CD4-positive, alpha-beta T cell treated with Interleukin-10 for 1 hour (primary cell): ENCODE measurements at places on chromosomes 2 and 18.
A peak's percentile ranks its signal among the peaks of the same experiment; 100 is the strongest.

DNA sequence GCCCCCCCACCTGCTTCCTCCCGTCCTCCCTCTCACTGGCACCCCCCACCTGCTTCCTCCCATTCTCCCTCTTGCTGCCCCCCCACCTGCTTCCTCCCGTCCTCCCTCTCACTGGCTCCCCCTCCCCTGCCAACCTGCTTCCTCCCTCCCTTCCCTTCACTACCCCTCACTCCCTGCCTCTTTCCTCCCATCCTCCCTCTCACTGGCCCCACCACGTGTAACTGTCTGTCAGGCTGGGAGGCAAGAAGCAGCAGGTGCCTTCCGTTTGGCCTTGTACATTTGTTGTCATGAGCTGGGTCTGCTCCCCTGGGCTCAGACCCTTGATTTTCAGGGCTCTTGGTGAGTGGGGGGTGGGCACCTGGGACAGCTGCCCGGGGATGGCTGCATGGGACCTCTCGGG is 19.1 kb downstream of the RTP5 start:
- DNase-seq: no peak

- DNase-seq: no peak
Observed at GRCh38 chr18:31497836-31498573, at the start of gene DSG2. Gene DSG2, plus strand, starts transcription at chr18:31498177. Its CDS starts 75 bp downstream, at chr18:31498252.

DNA sequence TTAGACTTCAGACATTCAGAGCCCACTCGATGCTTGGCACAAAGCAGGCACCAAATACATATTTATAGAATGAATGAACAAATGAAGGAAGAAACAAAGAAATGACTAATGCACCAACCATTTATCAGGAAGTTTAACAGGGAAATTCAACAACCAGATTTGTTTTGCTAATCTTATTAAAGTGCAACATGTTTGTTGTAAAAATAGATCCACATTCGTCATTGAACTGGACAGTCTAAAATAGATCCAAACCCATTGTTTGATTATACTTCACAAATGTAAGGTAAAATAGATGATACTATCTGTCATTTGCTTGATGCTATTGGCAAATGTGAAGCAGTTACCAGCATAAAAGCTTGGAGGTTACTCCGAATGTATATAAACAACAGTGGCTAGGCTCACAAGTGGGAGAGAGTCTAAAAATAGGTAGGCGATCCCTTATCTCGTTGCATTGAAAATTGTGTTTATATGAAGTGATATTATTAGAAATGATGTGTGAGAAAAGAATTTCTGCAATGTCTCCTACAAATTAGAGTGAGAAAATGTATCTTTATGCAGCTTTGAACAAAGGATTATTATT is 246.2 kb downstream of the NEDD4L start:
- no peak for DNase-seq

GRCh38 chr2:190627448-190628412 is 21.2 kb upstream of the NAB1 start:
- DNase-seq: no peak

- DNase-seq: no peak
Observed at GRCh38 chr2:11505652-11506610, 27.9 kb upstream of the GREB1 start.

DNA sequence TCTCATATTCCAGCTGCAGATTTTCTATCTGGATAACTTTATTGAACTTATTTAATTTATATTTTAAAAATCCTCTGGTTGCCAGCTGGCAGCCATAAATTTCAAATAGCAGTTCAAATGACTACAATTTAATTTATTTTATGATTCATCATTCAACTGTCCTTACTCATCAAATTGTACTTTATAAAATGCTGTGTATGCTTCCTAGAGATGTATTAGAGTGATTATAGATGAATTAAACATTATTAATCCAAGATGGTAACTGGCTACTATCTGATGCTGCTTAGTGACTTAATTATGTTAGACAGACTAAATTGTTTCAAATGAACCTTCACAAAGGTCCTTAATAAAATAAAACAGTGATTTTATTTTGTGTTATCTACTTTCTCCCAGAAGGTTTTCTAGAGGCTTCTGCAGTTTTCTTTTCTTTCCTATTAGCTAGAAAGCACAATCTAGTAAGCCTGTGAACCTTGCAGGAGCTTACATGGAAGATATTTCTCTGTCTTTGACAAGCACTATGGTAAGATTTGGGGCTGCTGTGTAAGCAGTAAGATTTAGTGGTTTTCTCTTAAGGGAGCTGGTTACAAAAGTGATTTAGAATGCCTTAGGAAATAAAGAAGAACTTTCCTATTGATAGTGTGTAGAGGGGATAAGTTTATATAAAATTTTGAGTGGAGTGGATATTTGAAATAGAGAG is 322.3 kb downstream of the FSIP2 start:
- no peak for DNase-seq

DNA sequence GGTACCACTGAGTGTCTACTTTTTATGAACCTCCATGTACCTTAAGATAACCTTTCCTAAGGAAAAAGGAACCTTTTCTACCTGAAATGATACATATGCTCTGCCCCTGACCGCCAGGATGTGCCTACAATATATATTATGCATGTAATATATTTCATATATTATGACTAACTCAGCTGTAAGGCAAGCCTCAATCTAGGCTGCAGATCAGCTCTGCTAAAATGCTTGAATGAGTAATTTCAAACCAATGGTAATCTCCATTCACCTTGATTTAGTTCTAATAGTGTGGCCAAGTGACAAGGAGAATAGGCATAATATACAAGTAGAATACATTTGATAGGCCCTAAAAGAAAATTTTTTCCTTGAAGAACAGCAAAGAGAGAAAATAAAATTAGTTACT is 101.8 kb downstream of the DPP4 start:
- no peak for DNase-seq

DNA sequence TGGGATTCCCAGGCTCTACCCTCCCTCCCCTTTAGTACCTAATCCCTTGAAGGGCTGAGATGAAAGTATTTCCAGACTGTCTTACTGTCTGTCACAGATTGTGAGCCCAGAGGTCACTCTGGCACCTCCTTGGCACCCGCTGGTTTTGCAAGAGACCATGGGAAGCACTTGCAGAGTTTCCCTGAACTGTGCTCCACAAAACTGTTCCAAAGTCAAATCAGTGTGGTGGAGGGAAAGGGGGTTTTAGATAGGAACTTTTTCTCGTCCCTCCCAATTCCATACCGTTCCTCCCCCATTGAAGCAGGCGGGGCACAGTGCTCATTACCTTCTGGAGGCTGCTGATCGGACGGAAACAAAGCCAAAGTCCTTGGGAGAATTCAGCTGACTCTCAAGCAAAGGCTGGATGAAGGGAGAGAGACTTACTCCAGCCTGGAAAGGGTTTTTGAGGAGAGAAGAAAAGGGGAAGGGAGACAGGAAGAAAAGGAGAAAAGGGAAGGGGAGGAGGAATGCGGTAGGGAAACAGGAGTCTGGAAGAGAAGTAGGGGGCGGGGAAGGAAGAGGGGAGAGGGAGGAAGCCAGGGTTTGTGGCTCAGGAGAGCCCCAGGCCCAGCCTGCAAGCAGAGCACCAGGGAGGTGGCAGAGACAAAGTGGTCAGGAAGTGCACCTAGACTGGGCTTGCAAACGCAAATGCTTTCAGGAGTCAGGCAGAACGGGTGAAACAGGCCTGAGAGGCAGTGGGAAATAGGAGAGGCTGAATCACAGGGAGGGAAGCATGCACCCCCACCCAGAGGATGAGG is 88.4 kb upstream of the SP3 start:
- DNase-seq: no peak

DNA sequence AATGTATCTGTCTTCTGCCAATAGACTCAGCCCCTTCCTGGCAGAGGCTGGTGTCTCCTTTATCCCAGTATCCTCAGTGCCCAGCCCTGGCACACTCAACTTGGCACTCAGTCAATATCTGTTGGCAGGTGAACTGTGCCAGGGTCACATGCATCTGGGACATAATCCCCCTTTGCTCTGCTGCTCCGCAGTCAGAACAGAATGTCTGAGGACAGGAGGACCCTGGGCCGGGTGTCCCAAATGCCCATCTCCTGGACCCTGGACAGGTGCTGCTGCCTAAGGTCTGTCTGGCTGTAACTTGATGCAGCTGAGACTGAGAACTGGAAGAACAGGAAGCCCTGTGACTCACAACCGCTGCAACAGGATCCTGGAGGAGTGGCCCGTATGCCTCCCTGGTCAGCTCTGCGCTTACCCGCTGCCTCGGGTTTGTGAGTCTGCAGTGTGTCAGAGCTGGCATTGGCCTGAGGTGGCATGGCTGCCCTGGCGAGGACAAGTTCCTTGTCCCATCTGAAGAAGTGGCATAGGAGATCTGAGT is 11.4 kb downstream of the HK2 start:
- peak; percentile 33 for DNase-seq

DNA sequence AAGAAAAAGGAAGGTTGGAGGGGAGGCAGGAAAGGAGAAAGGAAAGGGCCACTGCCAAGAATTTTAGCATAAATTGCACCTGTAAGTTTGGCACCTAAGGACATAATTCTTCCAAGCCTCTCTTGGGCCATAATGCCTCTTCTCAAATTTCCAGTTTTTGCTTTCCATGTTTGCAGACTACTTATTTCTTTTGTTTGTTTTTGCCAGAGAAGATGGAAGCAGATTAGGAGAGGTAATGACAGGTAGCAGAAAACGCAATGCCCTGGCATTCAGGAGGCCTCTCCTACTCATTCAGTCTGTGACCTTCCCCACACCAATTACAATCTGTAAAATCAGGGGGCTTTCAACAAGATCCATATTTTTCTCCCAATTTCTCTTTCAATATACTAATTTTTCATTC is 56.8 kb downstream of the MRPL33 start:
- no peak for DNase-seq

DNA sequence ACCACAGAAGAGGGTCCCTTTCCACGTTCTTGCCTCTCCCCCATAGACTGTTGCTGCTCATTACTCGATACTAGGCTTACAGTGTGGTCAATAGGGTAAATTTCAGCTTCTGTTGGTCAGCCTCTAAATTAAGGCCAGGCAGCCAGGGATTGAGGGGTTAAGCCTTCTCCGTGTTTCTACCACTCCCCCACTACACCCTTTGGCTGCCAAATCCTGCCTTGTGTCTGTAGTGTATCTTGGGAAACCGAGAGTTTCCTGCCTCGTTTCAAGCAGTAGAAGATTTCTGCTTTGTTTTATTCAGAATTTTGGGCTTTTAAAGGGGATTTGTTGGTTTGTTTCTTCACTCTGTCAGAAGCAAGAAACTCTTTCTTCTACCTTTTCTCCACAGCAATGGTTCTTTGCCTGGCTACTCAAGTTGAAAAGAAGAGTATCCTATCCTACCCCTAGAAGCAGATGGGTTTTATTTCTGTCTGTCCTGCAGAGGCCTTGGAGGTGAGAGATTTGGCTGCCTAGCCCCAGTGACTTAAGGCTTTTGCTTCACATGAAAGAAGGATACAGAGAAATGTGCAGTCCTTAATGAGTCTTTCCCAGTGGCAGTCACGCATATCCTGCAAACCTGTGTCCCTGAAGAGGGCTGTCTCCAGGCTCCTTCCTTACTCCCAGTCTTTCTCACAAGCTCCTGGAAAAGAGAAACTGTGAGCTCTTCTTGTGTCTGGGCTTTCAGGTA is 261.5 kb upstream of the TANK start:
- no peak for DNase-seq

- DNase-seq: no peak
Observed at GRCh38 chr2:48779019-48779716, 23.6 kb upstream of the LHCGR start.

- DNase-seq: no peak
Observed at GRCh38 chr2:65159906-65160305, 30.0 kb upstream of the RAB1A start.

GRCh38 chr18:23688528-23688927 is 725 bp upstream of the LAMA3 start:
- DNase-seq: no peak

DNA sequence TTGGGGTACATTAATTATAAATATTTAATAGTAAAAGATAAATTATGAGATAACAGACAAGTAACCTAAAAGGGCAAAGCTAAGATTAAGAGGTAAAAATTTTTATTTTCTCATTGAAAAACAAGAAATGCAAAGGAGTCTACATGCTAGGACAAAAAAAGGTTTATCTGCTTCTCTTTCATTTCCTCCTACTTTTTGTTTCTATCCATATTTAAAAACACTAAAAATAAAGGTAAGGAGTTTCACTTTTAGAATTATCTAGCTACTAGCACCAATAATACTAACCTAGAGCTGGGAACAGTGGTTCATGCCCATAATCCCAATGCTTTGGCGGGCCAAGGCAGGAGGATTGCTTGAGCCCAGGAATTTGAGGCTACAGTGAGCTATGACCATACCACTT is 1551.7 kb upstream of the SLC39A10 start:
- no peak for DNase-seq

GRCh38 chr2:144989579-144990270 is 469.8 kb upstream of the ZEB2 start:
- DNase-seq: no peak

DNA sequence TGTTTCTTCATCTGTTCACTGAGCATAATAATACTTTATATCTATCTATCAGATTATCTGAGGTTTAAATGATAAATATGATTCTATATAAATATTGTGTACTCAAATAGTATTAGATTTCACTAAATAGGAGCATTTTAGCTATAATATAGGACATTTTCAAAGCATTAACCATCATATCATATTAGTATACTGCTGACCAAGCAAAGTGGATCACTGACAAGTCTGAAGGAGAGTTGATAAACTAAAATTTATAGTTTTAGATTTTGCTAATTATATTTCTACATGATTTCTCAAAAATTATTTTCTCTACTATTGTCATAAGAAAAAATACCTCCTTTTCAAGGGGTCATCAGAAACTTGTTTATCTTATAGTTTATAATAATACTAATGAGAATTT is 937.8 kb upstream of the LRATD1 start:
- no peak for DNase-seq

DNA sequence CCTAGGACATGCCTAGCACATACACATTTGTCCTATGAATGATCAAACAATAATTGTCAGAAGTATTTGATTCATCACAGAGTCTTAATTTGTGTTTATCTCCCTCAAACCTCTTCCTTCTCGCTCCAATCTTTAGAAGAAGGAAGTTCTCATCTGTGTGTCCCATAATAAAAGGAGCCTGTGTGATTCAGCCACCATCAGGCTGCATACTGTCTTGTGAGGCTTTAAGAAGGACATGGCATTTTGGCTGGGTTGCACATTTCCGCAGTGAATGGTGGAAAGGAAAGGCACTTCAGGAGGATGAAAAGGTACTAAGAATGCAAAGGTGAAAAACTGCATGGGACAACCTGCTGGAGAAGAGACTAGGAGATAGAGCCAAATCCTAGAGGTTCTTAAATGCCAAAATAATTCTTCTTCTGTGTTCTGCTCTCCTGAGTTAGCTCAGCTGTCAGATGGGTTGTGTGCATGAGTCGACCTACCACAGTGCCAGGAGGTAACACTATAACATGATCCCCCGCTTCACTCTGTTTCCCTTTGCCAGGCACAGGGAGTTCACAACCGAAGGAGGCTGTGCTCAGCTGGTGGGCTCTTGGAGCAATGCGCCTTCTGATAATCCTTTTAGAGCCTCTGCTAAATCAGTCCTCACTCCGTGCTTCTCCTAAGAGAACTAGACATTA is 120.1 kb downstream of the IRS1 start:
- no peak for DNase-seq

DNA sequence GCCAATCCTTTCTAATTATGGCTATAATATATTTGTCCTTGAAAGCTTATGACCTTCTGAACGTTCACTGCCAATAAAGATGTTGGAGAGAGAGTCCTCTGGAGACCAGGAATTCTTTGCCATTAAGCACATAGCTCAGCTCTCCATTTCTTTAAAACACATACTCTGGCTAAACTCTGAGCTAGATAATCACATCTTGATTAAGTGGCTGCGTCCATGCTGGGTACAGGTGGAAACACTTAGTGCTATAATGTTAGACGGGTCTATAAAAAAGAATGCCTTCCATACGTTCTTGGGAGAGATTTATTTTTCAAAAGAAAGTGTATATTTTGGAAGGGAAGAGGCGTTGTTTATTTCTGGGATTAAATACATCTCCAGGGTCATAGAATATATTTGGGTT is 314.5 kb downstream of the LPIN1 start:
- no peak for DNase-seq
